Stimulated activated CD4-positive, alpha-beta T cell treated with anti-CD3 and anti-CD28 coated beads, Interleukin-1b, Interleukin-23, amount 100 ng/mL, for 1 hour (primary cell): ENCODE measurements at places on chromosomes 3 and 15.

DNA sequence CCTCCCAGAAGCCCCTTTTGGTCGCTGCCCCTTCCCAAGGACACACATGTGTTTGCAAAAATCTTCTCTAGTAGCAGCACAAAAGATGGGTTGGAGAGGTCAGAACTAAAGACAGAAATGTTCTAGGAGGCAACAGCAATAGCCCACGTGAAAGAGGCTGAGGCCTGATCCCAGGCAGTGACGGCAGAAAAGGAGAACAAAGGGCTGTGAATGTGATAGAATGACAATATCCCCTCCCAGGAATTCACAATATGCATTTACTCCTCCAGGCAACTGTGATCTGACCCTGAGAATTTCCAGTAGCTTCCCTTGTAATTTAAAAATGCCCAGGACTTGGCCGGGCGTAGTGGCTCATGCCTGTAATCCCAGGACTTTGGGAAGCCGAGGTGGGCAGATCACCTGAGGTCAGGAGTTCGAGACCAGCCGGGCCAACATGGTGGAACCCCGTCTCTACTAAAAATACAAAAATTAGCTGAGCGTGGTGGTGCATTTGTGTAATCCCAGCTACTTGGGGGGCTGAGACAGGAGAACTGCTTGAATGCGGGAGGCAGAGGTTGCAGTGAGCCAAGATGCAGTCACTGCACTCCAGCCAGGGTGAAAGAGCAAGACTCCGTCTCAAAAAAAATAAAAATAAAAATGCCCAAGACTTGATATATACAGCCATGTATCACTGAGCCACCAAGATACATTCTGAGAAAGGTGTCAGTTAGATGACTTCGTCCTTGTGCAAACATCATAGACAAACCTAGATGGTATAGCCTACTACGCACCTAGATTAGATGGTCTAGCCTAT lies 43.6 kb upstream of the PIAS1 start:
- DNase-seq, result no peak

DNA sequence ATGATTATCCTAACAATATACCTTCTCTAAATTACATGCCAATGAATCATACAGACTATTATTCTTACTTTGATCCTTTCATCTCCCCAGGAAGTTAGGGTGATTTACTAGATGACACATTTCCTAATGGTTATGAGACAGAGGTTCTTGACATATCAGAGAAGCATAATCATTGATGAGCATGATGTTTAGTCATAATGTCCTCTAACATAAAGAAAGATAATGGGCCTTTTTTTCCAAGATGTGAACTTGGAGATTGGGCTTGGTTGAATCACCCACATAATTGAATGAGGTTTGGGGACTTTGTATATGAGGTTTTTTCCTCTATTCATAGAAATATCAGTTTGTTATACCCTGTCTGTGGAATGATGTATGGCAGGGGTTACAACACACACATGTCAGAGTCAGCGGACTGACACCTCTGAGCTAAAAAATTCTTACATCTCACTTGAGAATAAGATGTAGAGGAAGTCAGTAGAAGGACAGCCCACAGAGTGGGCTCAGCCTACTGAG lies 69.7 kb upstream of the DCBLD2 start:
- DNase-seq, result no peak

DNA sequence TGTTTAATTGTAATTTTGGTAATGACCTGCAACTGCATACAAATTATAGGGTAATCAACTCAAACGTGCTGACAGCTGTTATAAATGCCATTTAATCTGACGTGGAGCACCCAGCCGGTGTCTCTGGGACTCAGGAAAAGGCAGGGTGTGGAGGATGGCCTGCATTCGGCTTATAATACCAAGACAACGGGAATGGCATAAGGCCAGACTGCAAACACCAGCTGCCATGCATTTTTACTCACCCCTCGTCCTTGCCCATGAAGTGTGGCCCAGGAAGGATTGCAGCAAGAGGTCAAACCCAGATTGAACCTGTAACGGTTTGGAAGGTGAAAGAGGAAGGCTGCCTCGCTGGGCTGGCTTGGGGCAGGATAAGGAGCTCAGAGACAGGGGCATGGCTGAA lies 96.4 kb downstream of the WNT7A start:
- DNase-seq, result no peak

- DNase-seq, result no peak
Measured at GRCh38 chr3:95460274-95460673, 1354.1 kb upstream of the EPHA6 start.

DNA sequence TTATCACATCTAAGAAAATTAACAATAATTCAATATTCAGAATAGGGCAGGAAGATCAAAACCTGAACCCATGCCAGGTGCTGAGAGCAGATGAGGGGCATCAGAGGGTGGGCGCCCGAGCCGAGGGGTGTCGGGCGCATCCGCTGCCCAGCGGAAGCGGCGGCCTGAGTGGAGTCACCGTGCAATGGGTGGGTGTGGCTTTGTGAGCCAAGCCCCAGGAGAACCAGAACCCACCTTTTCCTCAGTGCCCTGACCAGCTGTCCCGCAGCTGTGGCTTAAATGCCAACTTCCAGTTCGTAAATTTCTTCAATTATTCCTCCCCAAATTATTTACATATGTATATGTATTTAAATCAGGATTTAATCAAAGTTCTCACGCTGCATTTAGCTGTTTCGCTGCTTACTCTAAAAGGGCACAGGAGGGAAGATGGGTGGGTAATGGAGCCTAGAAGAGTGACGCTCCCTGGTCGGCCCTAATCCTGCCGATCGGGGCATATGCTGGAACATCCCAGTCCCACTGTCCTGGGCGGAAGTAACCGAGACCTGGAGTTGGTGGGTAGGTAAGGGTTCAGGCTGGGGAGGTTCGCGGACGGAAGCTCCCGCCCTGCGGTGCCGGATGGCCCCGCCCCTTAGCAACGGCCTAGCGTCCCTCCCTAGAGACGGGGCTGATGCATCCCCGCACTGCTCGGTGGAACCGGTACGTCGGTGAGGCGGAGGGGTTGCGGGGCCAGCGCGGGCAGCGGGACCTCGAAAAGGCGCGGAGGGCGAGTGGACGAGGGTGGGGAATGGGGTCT lies 1.3 kb downstream of the DNAH1 start:
- peak; percentile 48 for DNase-seq

GRCh38 chr3:192731233-192731632 lies 3.9 kb upstream of the FGF12 start:
- no peak for DNase-seq

- no peak for DNase-seq
Measured at GRCh38 chr3:49495023-49495422, 25.0 kb downstream of the DAG1 start.

DNA sequence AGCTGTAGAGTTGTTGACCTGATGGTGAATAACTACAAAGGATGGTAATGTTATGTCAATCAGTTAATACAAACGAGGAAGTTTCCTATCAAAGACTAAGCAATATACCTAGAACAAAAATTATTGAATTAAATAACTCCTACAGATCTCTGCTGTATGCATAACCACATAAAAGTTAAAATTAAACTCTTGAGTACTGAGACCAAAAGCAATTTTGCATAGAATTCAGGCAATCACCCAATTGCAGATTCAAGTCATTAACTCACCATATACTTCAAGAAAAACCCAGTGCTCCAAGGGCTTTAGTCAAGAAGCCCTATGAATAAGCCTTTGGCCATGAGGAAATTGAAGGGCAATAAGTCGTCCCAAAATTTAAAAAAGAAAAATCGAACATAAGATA lies 518.8 kb downstream of the MECOM start:
- DNase-seq, result no peak

DNA sequence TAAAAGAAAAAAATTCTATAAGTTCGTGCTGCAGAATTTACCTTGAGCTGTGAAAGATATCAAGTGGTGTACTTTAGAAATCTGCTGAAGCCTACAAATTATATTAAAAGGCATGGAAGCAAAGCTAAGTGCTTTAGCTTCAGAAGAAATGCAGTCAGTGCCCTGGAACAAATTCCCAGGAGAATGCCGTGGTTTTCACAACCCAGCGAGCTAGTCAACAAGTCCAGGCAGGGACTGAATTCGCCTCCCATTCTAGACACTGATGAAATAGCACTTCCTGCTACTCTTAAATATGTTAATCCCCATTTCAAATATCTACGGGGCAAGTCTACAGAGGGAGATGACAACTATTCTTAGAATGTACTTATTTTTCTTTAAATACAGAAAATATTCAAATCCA lies 326.4 kb upstream of the IGF1R start:
- no peak for DNase-seq

DNA sequence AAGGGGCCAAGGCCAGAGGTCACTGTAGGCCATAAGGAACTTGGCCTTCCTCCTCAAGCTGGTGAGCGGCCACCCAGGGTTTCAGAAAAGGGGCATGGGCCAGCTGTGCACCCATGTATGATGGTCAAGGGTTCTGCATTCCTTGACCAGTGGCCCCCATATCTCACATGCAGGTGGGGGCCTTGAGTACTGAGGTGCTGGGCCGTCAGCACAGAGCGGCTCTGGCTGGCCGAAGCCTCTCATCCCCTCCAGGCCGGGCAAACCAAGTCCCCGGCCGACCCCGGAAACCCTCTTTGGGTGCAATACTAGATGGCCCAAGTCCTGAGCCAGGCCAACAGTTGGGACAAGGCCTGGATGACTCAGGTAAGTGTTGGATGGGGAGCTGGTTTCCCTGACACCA lies 9.5 kb downstream of the ALG3 start:
- DNase-seq, result no peak

DNA sequence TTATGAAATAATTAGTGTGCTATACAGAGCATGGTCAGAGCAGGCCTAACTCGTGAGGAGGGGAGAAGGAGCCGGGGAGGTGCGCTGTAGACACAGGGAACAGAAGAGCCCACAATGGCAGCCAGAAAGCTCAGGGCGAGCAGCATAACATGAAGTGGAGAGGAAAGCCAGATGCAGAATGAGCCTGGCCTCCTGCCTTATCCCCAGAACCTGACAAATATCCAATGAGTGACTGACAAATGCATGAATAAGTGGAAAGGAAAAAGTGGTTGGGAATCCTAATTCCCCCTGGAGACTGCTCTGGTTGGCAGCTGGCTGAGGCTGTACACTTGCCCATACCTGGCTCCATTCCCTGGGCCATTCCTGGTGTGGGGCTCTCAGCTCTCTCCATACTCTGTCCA lies 9.2 kb upstream of the MST1R start:
- DNase-seq, result no peak

- peak; percentile 27 for DNase-seq
Measured at GRCh38 chr15:60844511-60845174, 365.7 kb upstream of the ICE2 start.

DNA sequence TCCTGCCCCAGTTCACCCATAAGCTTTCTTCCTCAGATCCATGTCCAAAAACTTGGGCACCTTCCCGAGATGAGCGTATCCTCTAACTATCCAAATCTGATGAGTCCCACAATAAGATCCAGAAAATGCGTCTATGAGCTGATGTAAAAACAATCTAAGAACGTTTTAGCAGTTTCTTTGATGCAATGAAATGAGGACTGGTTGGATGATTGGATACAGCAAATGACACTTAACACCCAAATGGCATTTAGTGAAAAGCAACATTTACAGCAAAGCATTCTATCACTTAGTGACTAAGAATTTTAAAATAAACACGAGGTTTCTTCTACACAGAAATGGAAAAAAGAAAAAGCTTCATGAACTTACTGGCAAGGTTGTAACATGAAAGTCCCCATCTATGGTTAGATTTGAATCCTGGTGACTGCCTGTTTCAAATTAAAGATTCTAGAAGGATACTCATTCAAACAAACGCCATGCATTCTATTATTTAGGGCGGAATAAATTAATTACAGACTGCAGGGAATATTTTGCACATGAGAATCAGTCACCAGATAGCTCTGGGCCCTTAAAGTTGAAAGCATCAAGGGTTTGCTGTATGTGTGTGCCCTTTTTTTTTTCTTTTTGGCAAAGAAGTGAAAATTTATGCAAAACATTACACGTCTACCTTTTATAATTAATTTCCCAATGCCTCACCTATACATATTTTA lies 598.6 kb downstream of the FOXP1 start:
- DNase-seq, result no peak

GRCh38 chr3:140443073-140443472 lies 234.8 kb upstream of the TRIM42 start:
- no peak for DNase-seq

DNA sequence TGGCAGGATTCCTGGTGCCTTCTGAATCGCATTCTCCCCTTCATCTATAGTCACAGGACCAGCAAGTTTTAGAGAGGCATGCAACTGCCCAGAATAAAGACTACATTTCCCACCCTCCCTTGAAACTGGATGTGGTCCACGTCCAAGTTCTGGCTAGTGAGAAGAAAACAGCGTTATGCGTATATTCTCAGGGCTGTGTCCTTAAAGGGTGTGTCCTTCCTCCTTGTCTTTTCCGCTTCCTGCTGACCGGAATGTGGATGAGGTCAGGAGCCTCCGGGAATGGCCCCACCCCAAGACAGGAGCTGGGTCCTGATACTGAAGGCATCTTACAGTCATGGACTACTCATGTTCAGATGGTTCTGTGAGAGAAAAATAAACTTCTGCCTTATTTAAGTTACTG lies 20.2 kb downstream of the CHST2 start:
- no peak for DNase-seq
